ENCODE measurements at places on chromosomes 2 and 18. TPM values are rescaled to one million over a fixed set of nuclear protein-coding genes. Genes with fewer than 3 reads are reported as not detected.

DNA sequence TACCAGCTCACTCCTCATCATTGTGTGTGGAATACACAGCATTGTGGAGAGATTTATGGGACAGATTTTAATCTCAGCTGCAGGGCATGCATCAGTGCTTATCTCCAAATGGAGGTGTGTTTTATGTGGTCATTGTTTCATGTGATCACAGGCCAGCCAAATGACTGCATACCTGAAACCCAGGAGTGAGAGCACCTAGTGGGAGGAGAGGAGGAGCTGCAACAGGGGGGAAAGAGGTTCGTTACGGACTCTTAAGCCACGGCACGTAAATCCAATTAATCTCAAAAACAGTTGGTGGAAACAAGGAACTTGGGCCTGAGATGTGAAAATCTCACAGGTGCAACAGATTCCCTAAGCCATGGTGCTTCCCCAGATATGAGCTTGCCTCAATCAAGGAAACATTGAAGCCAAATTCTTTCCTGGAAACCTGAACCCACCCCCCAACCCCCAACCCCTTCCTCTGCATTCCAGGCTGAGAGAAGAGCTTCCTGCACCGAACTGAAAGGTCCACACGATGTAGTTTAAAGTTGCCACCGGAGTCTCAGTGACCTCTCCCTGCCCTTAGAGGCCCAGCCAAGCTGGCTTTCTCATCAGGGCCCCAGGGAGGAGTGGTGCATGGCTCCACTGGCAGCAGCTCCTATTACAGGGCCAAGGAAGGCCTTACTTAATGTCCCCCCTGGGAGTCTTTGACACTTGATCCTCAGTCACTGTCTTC lies 167.4 kb downstream of the C1D start:
- H3K4me1 ChIP-seq = no peaks in the 10 kb centered on the region
- H3K27me3 ChIP-seq = no peaks in the 10 kb centered on the region
- no peaks in the 10 kb centered on the region for H3K36me3 ChIP-seq
- no peak overlapping the region for H3K4me3 ChIP-seq
- no peak overlapping the region for H3K27ac ChIP-seq

ABCB11 gene
- 0.06 TPM for total RNA-seq

DNA sequence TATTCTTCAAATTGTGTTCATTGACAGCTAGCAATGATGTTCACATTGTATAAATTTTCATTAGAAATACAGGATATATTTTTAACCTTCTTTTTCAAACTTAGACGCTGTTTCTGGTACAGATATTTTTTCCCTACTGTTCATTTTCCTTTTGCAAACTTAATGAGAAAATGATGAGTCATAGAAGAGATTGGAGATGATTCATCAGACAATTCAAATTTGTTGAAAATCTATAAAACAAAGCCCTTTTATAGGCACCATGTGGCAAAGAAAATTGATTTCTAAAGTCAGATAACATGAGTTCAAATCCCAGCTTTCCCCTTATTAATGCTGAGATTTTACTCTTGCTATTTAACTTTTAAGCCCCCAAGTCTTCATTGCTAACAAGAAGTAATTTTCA lies 728.8 kb upstream of the DDX18 start:
- no peaks in the 10 kb centered on the region for H3K36me3 ChIP-seq
- DNase-seq = no peak
- no peak overlapping the region for H3K27ac ChIP-seq
- H3K4me1 ChIP-seq = no peaks in the 10 kb centered on the region
- H3K27me3 ChIP-seq = no peaks in the 10 kb centered on the region

DNA sequence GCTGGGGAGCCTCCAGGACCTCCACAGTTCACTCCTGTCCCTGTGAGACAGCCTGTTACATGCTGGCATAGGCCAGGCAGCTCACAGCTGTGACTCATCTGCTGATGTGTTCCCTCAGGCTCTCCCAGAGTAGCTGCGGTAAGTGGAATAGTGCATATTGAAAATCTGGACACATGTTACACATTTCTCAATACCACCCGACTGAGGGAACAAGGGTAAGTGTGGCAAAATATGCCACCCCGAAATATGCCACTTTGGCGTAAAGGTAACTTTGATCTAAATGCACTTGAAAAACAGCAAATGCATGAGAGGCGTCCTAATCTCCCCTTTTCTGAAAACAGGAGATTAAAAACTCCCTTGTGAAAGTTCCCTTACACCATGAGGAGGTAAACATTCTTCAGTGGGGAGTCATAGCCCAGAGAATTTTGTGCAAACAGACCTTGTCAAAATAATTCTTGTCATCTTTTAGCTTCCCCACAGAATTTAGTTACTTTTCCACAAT lies 557.9 kb downstream of the CCDC85A start:
- H3K4me3 ChIP-seq = no peak overlapping the region
- H3K27ac ChIP-seq = no peak overlapping the region
- no peaks in the 10 kb centered on the region for H3K27me3 ChIP-seq
- no peaks in the 10 kb centered on the region for H3K4me1 ChIP-seq

GRCh38 chr2:98503481-98504105 lies 58.9 kb downstream of the INPP4A start:
- H3K4me3 ChIP-seq = no peak overlapping the region
- H3K27me3 ChIP-seq = no peaks in the 10 kb centered on the region
- peak overlapping the region; percentile 71 for H3K27ac ChIP-seq
- H3K36me3 ChIP-seq = no peaks in the 10 kb centered on the region
- H3K4me1 ChIP-seq = peaks cover 94% of the 10 kb centered on the region
- DNase-seq = no peak

CHRND gene
- total RNA-seq = not detected
